SJSA1 (cell line): ENCODE measurements at places on chromosomes 13 and 19. TPM values are rescaled to one million over a fixed set of nuclear protein-coding genes. Genes with fewer than 3 reads are reported as not detected.

The IGFL2 gene
- not detected in 2 replicates for total RNA-seq

DNA sequence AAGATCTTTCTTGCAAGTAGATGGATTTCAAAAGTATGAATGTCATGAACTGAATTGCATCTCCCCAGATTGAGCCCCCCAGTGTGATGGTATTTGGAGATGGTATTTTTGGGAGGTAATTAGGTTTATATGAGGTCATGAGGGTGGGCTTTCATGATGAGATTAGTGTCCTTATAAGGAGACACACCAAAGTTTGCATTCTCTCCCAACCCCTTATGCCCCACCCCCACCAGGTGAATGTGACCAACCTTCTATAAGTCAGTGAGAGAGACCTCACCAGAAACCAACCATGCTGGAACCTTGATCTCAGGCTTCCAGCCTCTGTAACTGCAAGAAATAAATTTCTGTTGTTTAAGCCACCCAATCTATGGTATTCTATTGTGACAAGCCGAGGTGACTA, 71.3 kb upstream of the POSTN start:
- no peak for DNase-seq

DNA sequence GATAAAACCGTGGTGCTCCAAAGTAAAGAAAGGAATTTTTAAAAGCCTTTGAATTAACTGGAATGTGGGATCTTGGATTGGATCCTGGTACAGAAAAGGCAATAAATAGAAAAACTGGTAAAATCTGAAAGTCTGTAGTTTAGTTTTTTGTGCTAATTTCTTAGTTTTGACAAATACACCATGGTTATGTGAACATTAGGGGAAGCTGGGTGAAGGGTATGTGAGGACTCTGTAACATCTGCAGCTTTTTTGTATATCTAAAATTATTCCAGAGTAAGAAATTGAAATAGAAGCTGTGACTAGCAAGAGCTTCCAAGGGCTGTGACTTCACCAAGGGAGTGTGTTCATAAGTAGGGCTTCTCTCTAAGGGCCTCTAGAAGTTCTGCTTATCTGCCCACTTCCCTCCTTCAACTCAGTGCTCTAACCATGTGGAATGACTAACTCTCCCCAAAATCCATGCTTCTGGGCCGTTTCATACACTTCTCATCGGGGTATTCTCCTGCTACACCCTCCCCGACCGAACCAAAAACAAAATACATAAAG, 26.5 kb downstream of the ARHGAP35 start:
- no peak for DNase-seq

- no peak for DNase-seq
Observed at GRCh38 chr19:33887891-33888290, 91.2 kb downstream of the KCTD15 start.

- DNase-seq: no peak
Observed at GRCh38 chr13:73300718-73301425, 242.1 kb downstream of the KLF5 start.

- DNase-seq: peak; percentile 88
Observed at GRCh38 chr19:3054972-3055740, 7.1 kb downstream of the TLE5 start.

DNA sequence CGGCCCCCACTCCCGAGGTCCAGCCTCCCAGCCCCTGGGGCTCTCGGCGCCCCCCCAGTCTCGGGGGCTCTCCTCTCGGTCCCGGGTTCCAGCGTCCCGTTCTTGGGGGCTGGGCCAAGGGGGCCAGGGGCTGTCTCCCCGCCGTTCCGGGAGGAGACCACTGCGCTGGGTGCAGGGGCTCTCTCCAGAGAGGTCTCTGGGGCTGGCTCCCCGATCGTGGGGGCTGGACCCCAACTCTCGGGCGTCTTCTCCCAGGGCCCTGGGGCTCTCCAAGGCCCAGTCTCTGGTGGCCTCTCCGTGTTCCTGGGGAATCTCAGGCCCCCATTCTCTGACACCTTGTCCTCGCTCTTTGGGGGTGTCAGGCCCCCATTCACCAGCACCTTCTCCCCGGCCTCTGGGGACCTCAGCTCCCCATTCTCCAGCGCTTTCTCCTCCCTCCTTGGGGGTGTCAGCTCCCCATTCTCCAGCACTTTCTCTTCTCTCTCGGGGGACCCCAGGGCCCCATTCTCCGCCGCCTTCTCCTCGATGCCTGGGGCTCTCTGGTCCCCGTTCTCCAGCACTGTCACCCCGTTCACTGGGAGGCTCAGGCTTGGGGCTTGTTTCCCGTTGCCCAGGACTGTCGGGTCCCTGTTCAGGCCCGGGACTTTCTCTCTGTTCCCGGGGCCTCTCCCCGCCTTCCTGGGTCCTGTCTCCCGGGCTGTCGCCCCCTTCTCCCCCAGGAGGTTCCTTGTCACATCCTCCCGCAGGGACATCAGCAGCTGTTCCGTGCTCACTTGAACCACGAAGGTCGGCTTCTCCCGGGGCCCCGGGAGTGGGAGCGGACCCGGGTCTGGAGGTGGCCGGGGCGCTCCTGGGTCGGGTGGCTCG, 13.7 kb downstream of the LMTK3 start:
- DNase-seq: no peak

DNA sequence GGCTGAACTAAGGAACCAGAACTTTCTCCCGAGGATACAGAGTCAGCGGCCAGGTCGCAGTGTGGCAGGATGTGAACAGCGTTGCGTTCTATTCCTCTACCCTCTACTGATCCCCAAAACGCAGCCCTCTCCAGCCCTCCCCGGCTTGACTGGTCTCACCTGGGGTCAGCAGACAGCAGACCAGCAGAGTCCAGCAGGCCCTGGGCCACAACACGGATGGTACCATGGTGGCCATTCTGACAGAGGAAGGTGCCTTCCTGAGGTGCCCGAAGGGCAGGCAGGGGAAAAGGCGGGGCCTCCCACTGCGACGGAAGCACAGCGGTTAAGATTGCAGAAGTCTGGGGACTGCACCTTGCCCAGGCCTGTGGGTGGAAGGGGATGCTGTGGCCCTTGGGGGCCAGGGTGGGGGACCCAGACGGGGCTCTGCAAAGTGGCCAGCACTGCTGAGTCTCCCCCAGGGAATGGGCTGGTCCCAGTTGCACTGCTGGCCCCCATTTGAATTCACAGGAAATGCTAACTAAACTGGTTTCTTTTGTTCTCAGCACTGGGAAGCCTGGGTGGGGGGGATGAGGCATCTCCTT, at the start of gene ICAM3:
ICAM3 (minus strand) TSS at position 245 of the 581 bp plus-strand sequence; CDS start at position 235, 10 bp downstream.
- no peak for DNase-seq

DNA sequence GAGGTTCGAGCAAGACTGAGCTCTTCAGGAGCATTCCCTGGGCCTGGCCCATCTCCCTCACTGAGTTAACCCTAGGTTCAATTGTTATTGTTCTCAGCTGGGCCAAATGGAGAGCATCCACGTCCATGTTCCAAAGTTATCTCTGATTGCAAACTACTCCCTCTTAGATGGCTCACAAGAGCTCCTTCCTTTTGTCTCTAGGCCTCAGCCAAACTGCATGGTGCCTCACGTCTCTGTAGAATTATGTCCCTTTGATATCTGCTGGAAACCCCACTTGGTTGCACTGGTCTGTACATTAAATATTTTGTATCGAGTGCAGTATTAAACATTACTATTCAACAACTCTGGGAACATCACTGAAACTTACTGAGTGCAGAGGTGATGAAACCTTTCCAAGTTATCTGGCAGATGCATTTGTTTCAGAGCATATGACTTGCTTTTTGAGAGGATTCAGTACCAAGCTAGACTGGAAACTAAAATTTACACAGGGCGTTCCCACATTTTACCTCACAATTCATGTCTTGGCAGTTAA, 38.1 kb downstream of the DOCK9 start:
- peak; percentile 70 for DNase-seq

The PROZ gene
- not detected in 2 replicates for total RNA-seq

DNA sequence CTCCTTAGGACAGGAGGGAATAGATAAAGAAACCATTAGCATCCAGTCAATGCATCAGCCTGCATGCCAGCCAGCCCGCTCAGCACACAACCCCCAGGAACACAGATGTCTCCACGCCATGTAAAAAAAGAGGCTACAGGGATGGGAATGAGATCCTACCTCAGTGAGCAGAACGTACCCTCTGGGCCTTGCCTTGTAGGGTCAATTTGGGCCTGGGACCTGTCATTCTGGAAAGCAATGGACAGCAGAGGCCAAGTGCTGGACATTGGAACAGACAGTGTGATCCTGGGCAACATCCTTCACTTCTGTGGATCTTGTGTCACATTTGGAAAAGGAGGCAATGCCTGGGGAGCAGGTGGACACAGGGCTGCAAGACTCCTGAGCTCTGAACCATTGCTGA, 26.0 kb downstream of the VSTM2B start:
- no peak for DNase-seq

DNA sequence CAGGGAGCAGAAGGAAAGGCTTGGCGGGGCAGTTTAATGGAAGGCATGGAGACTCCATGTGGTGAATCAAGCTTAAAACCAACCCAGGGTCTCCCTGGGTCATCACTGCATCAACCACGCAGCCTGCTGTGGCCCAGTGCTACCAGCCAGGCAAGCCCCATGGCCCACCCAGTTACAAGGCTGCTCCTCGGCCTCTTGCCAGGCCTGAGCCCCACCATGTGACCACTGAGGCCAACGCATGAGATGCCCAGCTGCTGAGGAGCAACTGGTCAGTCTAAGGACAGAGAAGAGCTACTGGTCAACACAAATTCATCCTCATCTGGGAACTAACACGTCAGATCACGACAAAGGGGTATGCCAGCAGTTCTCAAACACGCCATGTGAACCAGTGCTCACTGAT, 15.4 kb upstream of the KPTN start:
- no peak for DNase-seq

- DNase-seq: no peak
Observed at GRCh38 chr13:49528161-49528560, 32.4 kb downstream of the PHF11 start.

- peak; percentile 58 for DNase-seq
Observed at GRCh38 chr13:95784161-95784899, 107.4 kb downstream of the DNAJC3 start.

The SULT2A1 gene
- not detected in 2 replicates for total RNA-seq

DNA sequence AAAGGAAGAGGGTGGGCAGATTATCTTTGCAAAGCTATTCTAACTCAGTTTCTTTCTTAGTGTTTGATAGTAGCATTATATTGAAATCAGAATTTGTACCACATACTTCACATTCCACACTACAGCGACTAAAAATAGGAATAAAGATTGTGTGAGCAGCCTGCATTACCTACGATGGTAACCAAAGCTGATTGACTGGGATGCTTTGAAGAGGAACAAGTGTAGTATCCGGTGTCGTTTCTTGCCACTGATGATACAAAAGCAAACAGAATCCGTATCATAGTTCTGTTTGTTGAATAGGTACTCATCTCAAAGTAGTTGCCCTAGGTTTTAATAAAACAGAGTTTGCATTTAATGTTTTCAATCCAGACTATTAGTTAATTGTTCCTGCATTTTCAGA, 51.2 kb downstream of the FLT3 start:
- no peak for DNase-seq

- DNase-seq: no peak
Observed at GRCh38 chr19:45322744-45323281, at the start of gene CKM. Gene CKM (minus strand): TSS chr19:45322875. CDS start chr19:45319713, 3,162 bp downstream.

- DNase-seq: peak; percentile 43
Observed at GRCh38 chr19:751501-752341, 809 bp downstream of the MISP start.

DNA sequence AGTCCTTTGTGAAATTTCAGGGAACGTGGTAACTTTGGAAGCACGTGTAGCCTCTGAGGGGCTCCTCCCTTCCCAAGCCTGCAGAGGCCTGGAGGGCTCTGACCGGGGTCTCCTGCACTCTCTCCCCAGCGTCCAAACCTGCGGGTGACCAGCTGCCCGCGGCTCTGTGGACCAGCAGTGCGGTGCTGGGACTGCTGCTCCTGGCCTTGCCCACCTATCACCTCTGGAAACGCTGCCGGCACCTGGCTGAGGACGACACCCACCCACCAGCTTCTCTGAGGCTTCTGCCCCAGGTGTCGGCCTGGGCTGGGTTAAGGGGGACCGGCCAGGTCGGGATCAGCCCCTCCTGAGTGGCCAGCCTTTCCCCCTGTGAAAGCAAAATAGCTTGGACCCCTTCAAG, 2.7 kb upstream of the TPGS1 start:
- no peak for DNase-seq

- peak; percentile 66 for DNase-seq
Observed at GRCh38 chr13:114064450-114065140, 67.8 kb downstream of the RASA3 start.

The ERVK3-1 gene
- total RNA-seq: 44.4 and 59.3 TPM in 2 replicates

The LHB gene
- total RNA-seq: 0.34 TPM in 1 of 2 replicates, not detected in the other

- DNase-seq: no peak
Observed at GRCh38 chr13:111886217-111886945, 180.6 kb upstream of the SOX1 start.

The ZIM2 gene
- not detected in 2 replicates for total RNA-seq

DNA sequence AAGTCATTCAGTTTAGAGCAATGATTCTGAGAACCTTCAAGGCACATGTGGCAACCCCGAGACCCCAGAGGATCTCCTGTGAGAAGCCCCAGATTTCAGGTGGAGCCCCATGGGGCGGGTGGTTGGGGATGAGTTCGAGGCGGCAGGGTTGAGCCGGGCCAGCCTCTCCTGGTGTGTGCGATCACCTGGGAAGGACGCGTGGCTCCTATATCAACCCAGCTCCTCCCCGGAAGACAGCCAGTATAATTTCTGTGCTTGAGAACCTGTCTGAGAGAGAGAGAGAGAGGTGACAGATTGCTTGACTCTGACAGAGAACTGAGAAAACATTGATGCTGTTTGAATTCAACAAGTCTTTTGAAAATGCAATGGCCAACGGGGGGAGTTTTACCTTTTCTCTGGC, 89.0 kb downstream of the TEX29 start:
- DNase-seq: no peak

DNA sequence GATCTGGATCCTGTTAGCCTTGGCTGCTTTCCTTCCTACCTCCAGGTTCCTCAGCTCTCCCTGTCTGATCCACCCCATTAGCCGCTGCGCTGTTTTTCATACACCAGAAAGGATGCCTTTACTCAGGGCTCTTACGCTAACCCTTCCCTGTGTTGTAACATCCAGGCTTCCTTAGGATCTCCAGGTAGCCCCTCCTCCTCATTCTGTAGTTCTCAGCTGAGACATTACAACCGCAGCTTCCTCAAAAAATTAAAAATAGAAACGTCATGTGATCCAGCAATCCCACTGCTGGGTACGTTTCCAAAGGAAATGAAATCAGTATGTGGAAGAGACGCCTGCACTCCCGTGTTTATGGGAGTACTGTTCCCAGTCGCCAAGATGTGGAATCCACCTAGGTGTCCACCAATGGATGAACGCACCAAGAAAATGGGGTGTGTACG, 18.4 kb upstream of the MYADM start:
- DNase-seq: no peak

- peak; percentile 31 for DNase-seq
Observed at GRCh38 chr19:48968179-48968661, 3.1 kb downstream of the FTL start.
